ENCODE measurements at places on chromosomes 13 and 19. TPM values are rescaled to one million over a fixed set of nuclear protein-coding genes. Genes with fewer than 3 reads are reported as not detected.

Gene CYP2S1
- polyA plus RNA-seq = 137 TPM

Gene ZNF729
- polyA plus RNA-seq = not detected

Gene ZNF841
- polyA plus RNA-seq = 3.8 TPM

Gene EHD2
- polyA plus RNA-seq = 6.6 TPM

Gene KLK15
- polyA plus RNA-seq = not detected

Gene ZNF90
- 102 TPM for polyA plus RNA-seq

Gene CYP2A7
- not detected for polyA plus RNA-seq

Data from GM23338 (cell line).